Common myeloid progenitor, CD34-positive (primary cell): ENCODE measurements at places on chromosomes 1 and 21.
A peak's percentile ranks its signal among the peaks of the same experiment; 100 is the strongest.

DNA sequence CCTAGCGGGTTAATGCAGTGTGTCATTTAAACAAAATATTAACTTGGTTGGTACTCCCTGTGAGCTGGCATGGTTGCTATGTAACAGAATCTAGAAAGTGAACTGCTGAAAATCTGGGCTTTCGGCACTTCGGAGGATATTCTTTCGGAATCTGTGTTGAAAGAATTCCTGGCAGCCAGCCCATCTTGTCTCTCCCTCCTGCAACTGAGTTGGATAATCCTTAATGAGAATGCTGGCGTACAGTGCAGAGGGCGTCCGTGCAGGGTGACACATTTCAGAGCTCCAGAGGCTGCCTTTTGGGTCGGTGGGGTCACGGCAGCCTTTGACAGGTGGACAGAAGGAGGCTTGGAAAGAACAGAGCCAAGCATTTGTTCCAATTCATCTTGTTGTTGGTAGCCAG, 3.7 kb downstream of the KAZN start:
- DNase-seq = no peak

DNA sequence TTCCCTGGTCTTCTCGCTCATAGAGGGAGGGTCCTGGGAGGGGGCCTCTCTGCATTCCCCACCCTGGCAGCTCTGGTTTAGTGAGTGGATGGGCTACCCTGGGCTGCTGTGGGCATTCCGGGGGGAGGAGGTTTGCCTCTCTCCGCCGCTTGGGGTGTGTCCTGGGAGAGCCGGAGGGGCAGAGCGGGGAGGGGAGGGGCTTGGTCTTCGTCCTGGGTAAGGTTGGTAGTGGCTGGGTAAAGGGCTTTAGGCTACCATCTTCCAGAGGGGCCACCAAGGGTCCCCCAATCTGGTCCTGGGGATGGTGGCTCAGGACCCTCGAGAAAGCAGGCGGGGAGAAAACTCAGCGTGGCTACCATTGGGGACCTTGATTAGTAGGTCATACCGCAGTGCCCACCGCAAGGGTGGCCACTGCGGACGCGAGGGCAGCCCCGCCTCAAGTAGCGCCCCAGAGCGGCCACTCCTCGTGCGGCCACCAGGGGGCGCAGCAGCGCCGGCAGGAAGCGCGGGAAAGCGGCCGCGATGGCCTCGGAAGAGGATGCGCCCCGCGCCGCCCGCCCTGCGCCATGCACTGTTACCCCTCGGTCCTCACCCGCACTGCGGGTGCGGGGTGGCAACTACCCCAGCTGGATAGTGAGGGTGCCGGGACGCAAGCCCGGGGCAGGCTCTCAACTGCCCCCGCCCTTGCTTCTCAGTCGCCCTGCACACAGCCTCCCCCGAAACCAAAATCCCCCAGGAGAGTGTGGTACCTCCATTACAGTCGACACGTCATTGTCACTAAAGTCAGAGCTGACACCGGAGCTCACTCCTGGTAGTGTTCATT, 44.1 kb upstream of the SLC25A33 start:
- DNase-seq = peak; percentile 48

- DNase-seq = no peak
Measured at GRCh38 chr1:153608089-153608682, 4.8 kb downstream of the S100A16 start.

DNA sequence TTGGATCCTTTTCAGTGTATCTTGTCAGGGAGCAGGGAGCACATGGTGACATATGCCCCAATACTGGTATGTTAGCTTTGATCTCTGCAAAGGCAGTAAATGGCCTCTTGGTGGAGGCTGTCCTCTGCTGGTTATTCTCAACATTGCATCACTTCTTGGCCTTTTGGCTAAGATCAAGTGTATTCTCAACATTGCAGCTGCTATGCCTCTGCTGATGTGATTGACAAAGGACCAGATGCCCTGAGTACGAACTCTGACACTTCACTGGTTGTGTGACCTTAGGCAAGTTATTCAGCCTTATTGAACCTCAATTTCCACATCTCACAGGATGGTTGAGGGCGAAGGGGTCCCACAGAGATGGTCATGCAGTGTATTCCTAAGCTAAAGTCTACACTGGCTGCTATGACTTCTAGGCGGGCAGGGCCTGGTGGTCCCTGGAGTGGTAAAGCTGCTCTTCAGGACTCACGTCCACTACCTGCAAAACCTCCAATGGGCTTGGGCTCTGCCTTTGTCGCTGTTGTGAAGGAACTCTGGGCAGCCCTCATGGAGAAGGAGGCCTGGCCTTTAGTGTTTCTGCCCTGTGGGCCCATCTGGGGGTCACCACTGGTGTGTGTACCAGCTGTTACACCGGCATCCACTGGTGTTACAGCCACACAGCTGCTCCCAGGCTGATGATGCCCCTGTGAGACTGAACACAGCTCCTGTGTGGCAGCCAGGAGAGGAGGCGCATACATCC, 64.8 kb downstream of the DNTTIP2 start:
- DNase-seq = peak; percentile 80

DNA sequence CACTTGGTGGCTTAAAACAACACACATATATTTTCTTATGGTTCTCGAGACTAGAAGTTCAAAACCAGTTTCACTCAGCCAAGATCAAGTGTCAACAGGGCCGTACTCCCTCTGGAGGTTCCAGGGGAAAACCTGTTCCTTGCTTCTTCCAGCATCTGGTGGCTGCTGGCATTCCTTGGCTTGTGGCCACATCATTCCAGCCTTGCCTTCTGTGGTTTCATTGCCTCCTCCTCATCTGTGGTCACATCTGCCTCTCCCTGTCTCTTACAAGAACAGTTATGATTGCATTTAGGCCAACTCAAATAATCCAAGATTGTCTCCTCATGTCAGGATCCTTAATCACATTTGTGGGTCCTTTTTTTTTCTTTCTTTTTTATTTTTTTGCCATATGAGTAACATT, 240.7 kb upstream of the HOOK1 start:
- DNase-seq = no peak

DNA sequence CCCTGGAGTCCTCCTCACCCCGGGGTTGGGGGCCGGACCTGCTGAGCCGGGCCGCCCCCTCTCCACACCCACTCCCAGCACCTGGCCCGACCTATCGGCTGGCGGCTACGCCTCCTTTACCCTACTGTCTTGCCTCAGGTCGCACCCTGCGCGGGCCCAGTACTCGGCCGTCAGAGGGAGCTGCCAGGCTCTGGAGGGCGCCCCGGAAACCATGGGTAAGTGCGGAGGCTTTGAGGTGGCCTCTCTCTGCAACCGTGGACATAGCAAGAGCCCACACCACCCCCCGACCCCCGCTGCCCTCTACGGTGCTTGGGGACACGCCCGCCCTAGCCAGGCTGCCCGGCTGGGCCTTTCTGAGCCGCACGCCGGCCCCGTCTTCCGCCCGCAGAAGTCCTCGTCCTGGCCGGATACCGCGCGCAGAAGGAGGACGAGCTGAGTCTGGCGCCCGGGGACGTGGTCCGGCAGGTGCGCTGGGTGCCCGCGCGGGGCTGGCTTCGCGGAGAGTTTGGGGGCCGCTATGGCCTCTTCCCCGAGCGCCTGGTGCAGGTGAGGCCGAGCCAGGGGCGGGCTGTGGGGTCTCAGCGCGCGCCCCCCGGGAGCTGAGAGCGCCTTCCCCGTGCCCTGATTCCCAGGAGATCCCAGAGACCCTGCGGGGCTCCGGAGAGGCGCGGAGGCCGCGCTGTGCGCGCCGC, at the start of gene SH3D21:
Gene SH3D21 (plus strand): TSS at position 159 of the 692 bp plus-strand sequence. CDS start 53 bp downstream, at position 212.
- DNase-seq = no peak

DNA sequence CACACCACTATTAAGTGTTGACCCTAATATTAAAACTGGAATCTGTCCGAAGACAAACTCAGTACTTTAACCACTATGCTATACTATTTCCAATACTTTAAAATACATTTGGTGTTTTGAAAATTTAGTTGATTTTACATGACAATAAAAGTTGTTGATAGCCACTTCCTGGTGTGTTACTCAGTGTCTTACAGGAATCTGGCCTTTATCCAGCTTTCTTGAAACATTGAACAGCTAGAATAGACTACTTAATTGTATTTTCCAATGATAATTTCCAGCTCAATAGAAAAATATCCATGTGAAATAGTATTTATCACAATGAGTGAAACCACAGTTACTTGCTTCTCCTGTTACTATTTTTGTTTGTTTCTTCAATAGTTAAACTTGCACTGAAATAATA, 369.6 kb upstream of the ADGRL4 start:
- no peak for DNase-seq

GRCh38 chr1:59511476-59512465, 214.9 kb downstream of the FGGY start:
- DNase-seq = no peak

GRCh38 chr1:81165963-81166362, 634.8 kb upstream of the ADGRL2 start:
- no peak for DNase-seq

DNA sequence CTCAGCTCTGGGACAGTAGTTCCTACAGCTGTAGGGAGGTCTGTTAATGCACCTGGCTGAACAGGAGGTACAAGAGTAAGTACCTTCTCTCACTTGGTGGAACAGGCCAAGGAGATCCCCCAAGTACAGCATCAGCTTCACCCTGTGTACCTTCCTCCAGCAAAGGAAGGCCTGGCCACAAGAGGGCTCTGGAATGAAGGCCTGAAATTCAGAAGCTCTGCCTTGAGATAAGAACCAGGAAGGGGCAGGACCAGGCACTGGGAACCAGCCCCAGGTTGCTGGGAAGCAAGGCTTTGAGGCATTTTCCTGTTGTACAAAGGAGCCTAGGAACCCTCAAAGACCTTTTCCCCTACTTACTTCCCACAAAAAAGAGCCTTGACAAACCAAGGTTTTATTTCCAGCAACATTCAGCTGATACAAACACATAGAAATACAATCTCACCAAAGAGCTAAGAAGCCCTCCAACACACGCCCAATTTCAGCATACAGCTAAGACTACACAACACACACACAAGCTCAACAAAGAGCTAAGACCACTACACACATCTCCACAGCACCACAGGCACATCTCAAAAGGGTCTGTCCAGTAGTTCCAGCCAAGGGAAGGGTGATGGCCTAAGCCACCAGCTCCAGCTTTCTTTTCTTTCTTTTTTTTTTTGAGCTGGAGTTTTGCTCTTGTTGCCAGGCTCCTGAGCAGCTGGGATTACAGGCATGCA, 23.5 kb downstream of the F11R start:
- peak; percentile 74 for DNase-seq

GRCh38 chr1:3541936-3542335, 69.4 kb downstream of the MEGF6 start:
- DNase-seq = peak; percentile 7

DNA sequence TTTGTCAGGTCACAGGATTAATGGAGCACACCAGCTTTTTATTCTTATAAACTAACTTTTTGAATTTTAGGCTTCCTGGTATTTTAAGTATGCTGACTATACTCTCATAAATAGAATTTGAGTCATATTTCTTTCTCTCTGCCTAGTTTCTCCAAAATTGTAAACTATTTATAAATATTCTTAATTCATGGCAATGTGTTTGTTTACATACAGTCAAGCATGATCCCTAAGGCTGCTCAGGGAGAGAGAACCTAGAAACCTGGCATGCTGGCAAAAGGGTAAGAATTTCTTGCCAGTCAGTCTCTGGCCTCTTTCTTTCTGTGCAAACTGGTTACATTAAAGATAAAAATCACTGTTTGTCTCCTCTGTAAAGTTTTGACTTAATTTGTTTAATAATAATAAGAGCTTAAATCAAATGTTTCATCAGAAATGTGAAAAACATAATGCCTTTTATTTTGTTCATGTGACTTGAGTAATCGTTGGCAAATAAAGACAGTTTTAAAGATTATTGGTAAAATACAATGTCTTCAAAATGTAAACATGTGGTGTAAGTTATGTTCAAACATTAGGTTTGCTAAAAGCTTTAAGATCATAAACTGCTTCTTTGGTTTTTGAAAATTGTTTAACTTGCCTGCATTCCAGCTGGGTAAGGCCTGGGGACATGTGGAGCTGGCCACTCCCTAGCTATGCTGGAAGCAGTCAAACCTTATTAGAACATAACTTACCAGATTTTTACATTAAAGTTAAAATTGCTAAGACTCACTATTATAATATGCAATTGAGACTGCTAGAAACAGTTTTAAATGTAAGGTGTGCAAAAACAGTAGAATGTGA, 1401.7 kb downstream of the NCAM2 start:
- DNase-seq = no peak

GRCh38 chr1:94269921-94270320, 32.5 kb upstream of the ARHGAP29 start:
- DNase-seq = no peak

DNA sequence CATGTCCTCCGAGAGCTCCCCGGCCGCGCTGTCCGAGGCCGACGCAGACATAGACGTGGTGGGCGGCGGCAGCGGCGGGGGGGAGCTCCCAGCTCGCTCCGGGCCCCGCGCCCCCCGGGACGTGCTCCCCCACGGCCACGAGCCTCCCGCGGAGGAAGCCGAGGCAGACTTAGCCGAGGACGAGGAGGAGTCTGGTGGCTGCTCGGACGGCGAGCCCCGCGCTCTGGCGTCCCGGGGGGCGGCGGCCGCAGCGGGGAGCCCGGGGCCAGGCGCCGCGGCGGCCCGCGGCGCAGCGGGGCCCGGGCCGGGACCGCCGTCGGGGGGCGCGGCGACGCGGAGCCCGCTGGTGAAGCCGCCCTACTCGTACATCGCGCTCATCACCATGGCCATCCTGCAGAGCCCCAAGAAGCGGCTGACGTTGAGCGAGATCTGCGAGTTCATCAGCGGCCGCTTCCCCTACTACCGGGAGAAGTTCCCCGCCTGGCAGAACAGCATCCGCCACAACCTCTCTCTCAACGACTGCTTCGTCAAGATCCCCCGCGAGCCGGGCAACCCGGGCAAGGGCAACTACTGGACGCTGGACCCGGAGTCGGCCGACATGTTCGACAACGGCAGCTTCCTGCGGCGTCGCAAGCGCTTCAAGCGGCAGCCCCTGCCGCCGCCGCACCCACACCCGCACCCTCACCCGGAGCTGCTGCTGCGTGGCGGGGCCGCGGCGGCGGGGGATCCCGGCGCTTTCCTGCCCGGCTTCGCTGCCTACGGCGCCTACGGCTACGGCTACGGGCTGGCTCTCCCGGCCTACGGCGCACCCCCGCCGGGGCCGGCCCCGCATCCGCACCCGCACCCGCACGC, 547 bp downstream of the FOXD2 start:
- DNase-seq = no peak
